ENCODE measurements at places on chromosomes 11 and 22.
A peak's percentile ranks its signal among the peaks of the same experiment; 100 is the strongest.

DNA sequence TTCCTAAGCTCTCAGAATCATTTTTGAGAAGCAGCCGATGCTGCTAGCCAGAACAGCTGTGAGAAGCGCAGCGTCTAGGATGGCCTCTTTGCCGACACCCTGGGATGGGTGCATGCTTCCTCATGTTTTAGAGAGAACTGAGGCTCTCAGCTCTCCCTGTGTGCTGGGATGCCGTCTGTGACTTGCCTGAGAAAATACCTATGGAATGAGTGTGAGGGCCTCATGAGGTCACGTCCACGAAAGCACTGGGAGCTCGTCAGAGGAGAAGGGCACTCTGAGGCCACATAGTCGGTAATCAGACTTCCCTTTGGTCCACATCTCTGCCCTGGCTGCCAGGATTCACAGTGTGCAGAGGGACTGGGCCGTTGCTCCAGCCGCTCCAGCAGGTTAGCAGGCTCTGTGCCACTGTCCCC is 54.7 kb downstream of the MICAL3 start:
- DNase-seq, result no peak

GRCh38 chr11:115334932-115335788 is 169.1 kb downstream of the CADM1 start:
- DNase-seq, result no peak

- DNase-seq, result no peak
Measured at GRCh38 chr11:62599901-62600300, 1.8 kb downstream of the MTA2 start.

GRCh38 chr22:17770180-17771077 is 3.8 kb downstream of the BID start:
- no peak for DNase-seq

GRCh38 chr22:40743768-40744167 is 64.5 kb downstream of the MCHR1 start:
- DNase-seq, result no peak

GRCh38 chr11:117520201-117520600 is 192.5 kb downstream of the CEP164 start:
- no peak for DNase-seq

DNA sequence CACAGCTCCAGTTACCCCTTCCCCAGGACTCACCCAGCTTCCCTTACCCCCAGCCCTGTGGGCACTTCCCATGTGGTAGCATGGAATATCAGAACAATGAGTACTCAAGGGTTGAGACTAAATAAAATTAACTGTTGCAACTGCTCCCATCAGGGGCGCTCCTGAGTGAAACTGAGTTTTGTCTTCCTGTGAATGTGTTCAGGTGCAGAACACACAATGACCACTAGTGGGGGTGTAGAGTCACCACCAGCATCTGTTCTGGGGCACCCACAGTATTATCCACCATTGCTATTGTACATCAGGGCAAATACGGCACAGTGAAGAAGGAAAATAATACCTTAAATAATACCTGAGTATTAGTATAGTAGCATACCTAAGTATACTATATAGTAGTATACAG is 689.7 kb downstream of the TBC1D22A start:
- no peak for DNase-seq

DNA sequence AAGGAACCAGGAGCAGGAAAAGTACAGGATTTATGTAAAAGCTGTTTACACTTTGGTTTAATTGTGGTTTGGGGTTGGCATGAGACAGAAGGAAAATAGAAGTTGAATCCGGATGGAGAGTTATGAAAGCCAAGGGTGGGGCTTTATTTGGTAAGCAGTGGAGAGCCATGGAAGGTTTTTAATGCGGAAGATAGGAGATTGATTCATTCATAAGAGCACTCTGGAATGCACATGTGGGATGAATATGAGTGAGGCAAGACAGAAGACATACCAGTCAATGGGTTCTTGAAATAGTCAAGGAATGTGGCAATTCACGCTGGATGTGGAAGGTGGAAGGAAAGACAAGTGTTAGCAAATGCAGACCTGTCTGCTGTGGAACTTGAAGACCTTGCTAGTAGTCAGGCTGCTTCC is 9.3 kb upstream of the GLB1L3 start:
- no peak for DNase-seq

DNA sequence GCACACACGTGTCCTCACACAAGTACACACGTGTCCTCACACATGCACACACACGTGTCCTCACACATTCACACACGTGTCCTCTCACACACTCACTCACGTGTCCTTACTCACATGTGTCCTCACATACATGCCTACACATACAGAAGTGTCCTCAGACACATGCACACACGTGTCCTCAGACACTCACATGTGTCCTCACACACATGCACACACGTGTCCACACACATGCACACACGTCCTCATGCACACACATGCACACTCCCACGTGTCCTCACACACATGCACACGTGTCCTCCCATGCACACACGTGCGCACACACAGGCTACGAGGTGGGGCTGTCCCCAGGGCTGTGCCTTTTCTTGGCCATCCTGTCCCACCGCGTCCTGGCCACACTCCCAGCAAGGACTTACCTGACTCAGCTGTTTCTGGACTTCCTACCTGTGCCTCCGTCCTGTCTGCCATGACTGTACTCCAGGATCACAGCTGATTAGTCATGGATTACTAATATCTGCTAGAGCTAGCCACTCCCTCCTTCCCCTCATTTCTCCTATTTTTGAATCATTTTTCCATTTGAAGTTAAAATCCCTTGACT is 990.2 kb downstream of the BRD1 start:
- DNase-seq, result no peak

- no peak for DNase-seq
Measured at GRCh38 chr11:14026961-14027360, 64.4 kb downstream of the SPON1 start.

DNA sequence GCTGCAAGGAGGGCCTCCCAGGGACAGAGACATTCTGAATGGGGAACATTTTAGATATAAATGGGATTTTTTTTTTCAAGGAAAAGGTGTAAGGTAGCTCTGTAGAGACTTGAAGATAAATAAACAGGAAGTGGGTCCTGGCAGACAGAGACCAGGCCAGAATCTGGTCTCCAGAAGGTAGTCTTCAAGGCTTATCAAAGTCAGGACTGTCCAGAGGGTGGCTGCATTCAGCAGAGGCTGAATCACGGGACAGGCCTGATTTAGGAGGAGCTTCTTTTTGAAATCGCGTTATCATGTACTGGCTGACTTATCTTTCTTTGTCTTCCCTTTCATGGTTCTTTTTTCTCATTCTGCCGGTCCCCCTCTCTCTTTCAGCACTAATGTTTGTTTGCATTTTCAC is 542.9 kb downstream of the NTM start:
- DNase-seq, result no peak

DNA sequence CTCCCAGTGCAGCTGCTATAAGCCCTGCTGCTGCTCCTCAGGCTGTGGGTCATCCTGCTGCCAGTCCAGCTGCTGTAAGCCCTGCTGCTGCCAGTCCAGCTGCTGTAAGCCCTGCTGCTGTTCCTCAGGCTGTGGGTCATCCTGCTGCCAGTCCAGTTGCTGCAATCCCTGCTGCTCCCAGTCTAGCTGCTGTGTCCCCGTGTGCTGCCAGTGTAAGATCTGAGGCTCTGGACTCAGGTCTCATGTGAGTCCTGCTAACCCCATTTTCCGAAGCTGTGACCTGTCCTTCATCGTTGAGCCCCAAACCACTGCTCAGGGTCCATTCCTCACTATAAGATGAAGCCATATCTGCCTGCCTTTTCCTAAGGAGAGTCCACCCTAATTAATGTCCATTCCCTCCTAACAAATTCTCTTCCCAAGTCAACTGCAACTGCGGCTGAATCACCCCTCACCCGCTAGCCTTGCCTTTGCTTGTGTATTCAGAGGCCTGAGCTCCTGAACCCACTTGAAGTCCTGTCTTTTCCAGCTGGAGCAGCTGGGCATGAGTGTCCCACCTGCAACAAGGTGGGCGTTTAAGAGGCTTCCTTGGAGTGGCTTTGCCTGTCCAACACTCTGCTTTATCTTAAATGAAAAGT is 626 bp downstream of the KRTAP5-7 start:
- no peak for DNase-seq

DNA sequence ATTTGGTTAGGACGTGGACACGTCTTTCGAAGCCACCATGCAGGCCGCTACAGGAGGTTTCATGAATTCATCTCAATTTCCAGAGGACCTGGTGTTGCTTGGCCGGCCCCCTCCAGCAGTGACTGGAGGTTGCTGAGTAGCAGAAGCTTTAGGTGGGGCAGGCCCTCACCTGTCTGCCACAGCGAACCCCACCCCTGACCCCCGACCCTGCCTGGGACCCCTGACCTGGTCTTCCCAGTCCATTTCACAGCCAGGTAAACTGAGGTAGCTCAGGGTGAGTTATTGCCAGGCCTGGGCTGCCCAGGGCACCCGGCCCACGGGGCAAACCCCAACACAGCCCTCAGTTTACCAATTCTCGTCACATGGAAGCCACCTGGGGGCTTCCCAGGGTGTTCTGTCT is 39.1 kb upstream of the SMIM38 start:
- no peak for DNase-seq

- no peak for DNase-seq
Measured at GRCh38 chr11:116030697-116031331, 526.6 kb upstream of the CADM1 start.

GRCh38 chr11:77411137-77411707 is 62.7 kb downstream of the PAK1 start:
- peak; percentile 44 for DNase-seq

GRCh38 chr22:25060522-25061071 is 108.1 kb downstream of the KIAA1671 start:
- DNase-seq, result no peak

GRCh38 chr11:44221992-44222391 is 87.9 kb downstream of the ALX4 start:
- DNase-seq, result no peak

GRCh38 chr11:84870486-84870885 is 756.7 kb downstream of the DLG2 start:
- no peak for DNase-seq

DNA sequence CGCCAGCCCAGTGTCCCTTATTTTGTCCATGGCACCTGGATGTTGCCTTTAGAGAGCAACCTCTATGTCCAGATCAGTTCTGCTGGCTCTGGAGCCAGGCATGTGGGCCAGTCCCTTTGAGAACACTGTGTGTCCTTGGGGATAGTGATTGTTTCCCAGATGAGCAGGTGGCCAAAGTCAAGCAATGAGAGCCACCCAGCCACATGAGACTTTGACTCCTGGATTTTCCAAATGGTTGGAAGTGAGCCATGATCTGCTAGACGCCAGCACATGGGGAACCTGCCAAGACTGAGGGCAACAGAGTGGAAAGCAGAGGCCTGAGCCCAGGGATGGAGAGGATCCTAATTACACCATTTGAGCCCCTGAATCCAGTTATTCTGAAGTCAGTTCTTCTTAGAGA is 479.8 kb downstream of the OPCML start:
- DNase-seq, result no peak

DNA sequence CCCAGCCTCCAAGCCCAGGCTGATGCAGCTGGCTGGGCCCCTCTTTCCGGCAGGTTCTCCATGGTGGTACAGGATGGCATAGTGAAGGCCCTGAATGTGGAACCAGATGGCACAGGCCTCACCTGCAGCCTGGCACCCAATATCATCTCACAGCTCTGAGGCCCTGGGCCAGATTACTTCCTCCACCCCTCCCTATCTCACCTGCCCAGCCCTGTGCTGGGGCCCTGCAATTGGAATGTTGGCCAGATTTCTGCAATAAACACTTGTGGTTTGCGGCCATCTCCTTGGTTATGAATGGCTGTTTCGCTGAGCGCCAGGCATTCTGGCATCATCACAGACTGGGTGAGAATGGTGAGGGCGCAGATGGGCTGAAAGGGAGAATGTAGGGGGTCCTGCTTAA is 3.6 kb downstream of the PRDX5 start:
- DNase-seq, result no peak

DNA sequence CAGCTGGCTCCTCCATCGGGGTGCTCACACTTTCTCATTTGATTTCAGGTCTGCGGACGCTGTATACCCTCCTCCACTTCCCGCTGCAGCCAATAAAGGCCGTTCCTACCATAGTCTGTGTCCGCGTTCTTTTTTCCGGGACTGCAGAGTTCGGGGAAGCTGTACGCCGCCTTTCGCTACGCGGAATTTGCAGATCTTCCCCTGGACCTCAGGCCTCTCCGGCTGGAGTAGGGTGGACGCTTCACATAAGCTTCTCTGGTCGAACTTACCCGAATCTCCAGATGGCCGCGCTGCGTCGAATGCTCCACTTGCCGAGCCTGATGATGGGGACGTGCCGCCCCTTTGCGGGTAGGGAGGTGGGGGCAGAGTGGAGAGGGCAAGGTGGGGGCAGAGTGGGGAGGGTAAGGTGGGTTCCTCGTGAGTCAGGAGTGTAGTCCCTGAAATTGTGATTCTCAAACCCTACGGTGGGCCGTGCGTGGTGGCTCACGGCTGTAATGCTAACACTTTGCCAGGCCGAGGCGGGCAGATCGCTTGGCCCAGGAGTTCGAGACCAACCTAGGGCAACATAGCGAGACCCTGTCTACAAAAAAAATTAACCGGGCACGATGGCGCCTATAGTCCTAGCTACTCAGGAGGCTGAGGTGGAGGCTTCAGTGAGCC is 617 bp downstream of the CSKMT start:
- DNase-seq, result no peak

DNA sequence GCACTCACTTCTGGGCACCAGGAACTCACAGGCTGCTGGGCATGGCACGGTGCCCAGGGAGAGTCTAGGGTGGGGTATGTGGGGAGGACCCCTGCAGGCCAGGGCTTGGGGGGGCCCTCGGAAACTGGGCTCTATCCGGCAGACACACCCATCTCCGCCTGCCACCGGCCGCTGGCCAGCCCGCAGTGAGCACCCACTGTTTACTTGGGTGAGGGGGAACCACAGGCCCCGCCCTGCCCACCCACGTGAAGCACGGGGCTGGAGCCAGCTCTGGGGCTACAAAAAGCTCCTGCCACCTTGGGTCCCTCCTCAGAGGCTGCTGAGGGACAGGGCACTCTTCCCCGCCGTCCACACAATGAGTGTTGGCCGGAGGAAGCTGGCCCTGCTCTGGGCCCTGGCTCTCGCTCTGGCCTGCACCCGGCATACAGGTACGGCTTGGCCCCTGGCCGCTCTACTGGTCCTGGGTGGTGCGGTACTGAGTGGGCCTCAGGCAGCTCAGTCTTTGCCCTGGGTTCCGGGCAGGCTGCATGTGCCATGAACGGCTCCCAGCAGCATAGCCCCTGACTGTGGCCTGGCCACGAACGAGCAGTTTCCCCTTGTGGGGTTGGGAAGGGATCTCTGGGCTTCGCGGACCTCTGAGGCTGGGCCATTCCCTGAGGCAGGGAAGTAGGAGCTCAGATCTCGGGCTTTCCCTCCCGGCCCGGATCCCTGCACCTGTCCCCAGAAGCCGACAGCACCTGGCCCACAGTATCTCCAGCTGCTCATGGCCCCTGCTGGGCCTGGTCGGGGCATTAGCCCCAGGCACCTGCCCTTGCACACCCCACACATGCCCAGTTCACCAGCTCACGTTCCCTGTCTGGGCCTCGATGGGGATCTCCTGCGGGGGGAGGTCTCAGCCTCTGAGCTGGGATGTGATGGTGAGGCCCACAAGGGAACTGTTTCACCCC is at the start of gene MUC5AC:
Gene MUC5AC (plus strand): TSS at position 309 of the 947 bp plus-strand sequence. CDS start 47 bp downstream, at position 356.
- no peak for DNase-seq

- DNase-seq, result no peak
Measured at GRCh38 chr11:34345540-34345876, 12.3 kb downstream of the ABTB2 start.
